Stimulated activated naive CD4-positive, alpha-beta T cell treated with Interleukin-2 at 50 U/mL for 16 hours (primary cell): ENCODE measurements at places on chromosomes 12 and 14.

DNA sequence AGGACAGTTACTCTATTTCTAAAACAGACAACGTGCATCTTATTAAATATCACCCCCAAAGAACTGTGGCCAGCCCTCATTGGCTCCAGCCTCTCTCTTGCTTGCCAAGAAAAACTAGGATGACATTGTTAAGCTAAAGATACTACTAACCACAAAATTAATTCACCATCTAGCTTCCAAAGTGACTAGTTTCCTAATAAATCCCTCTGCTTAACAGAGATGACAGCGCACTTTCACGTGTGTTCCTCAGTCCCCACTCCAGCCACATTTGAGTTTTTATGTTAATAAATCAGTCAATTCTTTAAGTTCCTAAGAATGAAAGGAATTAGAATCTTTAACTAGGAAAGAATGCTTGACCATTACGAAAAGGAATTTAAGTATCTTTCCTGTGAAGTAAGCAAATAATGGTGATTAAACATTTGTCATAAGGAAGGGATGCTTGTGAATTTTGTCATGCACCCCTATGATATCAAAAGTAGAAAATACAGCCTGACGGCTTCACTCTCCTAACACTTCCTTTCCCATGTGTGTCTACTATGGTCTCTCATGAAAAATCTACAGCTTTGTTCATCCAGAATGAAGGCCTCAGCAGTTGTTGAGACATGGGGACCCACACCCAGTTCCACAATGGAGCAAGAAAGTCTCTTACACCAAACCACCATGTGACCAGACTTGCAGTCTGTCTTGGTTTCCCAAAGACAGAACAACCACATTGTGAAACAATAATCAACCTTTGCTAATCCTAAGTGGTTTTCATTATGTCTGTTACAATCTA, 8.1 kb downstream of the CORO1C start:
- no peak for DNase-seq

- no peak for DNase-seq
Measured at GRCh38 chr12:68106160-68106559, 53.4 kb downstream of the IFNG start.

DNA sequence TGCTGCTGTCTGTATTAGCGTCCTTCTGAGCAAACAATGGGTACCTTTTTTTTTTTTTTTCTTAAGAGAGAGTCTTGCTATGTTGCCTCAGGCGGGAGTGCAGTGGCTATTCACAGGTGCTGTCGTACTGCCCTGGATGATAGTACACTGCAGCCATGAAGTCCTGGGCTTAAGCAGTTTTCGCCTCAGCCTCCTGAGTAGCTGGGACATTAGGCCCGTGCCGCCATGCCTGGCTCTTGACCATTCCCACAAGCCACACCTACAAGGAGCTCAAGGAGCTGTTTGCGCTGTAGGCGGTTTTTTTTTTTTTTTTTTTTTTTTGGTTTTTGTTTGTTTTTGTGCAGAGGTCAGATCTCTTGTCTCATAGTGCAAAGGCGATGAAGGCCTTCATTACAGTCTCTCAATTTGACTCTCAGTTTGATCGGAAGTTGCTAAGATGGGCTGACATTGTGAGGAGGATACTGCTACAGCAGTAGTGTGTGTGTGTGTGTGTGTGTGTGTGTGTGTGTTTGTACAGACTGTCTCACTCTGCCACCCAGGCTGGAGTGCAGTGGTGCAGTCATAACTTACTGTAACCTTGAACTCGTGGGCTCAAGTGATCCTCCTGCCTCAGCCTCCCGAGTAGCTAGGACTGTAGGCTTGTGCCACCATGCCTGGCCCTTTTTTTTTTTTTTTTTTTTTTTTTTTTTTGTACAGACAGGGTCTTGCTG, 34.2 kb downstream of the TRAF3 start:
- no peak for DNase-seq

GRCh38 chr12:107356937-107357295, 263.6 kb upstream of the CRY1 start:
- DNase-seq: no peak

GRCh38 chr12:113220593-113221180, 577 bp upstream of the TPCN1 start:
- DNase-seq: no peak

DNA sequence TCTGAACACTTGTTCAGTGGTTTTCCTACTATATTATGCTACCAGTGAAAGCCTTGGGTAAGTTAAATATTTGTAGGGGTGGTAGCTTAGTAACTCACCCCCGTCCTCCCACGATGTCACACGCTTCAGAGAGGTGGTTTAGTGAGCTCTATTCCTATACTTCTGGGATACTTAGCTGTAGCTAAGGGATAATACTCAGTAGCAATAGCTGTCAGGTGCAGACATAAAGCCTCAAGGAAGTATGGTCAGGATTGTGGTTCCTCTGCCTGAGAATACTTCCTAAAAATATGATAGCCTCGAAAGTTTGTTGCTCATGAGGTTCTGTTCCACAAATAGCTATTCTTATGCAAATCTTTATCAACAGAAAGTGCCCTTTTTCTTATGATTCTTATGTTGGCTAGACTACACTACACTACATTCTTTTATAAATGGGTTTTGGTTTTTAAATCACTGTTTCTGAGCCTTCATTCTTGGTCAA, 11.9 kb downstream of the DLST start:
- DNase-seq: no peak

GRCh38 chr14:69715725-69716477, 51.0 kb upstream of the SRSF5 start:
- no peak for DNase-seq

DNA sequence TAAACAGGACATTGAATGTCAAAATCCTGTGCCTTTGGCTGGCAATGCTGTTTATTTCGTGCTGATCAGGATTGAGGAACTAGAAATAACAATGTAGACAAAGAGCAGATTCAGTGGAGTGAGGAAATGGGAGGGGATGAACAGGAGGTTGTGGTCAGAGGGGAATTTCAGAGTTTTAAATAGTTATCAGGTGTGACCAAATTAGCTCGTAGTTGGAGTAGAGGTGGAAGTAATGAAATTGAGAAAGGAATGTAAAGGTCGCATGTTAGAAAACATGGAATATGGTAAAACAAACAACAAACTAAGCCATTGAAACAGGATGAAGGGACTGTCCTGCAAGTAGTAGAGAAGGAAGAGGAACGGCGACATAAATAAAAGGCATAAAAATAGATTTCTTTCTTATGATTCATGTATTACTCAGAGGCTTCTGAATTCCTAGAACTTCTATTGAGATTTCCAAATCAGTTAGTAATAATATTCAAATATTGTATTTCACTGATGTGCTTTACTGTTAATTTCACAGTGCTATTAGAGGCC, 9.5 kb upstream of the SAV1 start:
- DNase-seq: no peak

DNA sequence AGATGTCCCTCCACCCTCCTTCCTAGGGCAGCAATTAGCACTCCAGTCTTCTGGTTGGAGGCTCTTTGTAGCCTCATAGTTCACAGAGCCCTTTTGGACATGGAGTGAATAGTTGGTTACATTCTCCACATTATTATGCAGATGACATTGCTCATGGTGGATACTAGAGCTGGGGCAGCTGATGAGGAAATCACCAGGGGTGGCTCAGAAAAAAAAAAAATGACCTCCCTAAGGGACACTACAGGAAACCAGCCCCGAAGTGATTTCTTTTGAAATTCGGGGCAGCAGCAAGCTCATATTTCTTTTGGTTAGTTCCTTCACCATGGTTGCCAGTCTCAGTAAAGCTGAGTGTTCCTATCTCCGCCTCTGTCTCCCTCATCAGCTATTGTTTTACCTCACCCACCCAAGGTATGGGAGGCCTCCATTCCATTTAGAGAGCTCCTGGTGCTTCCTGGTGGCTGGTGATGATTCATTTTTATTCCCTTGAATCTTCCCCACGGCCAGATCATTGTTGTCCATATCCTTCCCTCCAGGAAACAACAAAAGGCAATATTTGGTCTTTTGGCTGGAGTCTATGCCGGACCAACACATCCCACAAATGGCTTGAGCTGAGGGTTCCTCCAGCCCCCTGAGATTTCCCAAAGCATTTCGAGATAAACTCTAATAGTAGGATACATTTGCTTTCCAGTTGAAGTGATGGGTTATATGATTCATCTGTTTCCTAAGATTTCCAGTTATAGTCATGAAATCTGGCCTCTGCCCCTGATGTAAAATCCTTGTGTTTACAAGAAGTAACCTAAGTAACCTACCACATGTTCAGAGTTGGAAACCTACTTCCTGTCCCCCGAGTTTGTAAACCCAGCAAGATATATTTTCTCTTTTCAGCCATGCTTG, 56.2 kb upstream of the NID2 start:
- DNase-seq: no peak

GRCh38 chr14:25431211-25432076, 381.5 kb upstream of the STXBP6 start:
- DNase-seq: no peak

GRCh38 chr12:51191516-51192283, 18.8 kb upstream of the TFCP2 start:
- no peak for DNase-seq

- DNase-seq: no peak
Measured at GRCh38 chr12:91984556-91984955, 161.1 kb downstream of the BTG1 start.

- no peak for DNase-seq
Measured at GRCh38 chr14:35268946-35269345, 23.2 kb upstream of the PSMA6 start.

GRCh38 chr12:121391619-121392324, 8.1 kb upstream of the RNF34 start:
- DNase-seq: peak; percentile 28

DNA sequence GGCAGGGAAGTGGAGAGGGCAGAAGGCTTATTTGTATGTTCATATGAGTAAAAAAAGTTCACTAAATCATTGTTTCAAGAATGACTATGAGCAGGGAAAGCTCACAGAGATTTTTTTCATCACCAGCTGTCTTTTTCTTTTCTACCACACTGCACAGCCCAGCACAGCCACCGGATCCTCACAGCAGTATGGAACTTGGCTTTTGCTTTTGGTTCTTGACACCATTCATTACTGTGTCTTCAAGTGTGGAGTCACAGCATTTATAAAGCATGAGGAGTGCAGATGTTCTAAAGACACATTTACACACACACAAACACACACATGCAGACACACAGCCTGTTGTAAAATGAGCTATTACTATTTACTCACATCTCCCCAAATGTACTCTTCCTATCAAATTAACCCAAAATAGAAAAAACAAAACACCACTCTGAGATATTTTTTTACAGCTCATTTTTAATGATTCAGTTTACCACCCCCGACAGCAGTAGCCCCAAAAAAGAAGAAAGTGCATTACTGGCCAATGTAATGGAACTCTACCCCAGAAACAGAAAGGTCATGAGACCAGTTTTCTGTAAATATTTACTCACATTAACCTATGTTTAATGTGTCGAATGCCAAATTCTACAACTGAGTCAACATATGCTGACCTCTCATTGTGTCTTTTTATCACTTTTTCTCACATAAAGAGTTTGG, 60.5 kb downstream of the BTG1 start:
- no peak for DNase-seq

- DNase-seq: no peak
Measured at GRCh38 chr12:108145011-108145410, 15.9 kb downstream of the WSCD2 start.

- DNase-seq: peak; percentile 12
Measured at GRCh38 chr14:70714055-70714550, 72.4 kb downstream of the TTC9 start.

DNA sequence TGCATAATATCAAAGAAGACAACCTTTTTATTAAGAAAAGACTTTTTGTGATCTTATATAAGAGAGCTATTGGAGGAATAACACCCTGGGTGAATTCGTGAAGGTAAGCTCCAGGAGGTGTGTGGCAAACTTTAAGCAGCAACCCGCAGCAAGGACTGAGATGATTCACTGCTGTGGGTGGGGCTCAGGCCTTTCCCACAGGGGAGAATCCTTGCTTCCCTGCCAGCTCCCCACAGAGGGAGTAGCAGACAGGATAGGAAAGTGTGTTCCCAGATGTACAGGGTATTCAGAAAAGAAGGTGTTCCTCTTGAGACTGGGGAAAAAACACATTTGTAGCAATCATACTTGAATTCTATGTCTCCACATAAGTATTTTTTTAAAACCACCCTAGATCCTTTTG, 9.2 kb downstream of the NDUFA12 start:
- no peak for DNase-seq

- no peak for DNase-seq
Measured at GRCh38 chr14:29993143-29993542, 65.5 kb upstream of the PRKD1 start.

DNA sequence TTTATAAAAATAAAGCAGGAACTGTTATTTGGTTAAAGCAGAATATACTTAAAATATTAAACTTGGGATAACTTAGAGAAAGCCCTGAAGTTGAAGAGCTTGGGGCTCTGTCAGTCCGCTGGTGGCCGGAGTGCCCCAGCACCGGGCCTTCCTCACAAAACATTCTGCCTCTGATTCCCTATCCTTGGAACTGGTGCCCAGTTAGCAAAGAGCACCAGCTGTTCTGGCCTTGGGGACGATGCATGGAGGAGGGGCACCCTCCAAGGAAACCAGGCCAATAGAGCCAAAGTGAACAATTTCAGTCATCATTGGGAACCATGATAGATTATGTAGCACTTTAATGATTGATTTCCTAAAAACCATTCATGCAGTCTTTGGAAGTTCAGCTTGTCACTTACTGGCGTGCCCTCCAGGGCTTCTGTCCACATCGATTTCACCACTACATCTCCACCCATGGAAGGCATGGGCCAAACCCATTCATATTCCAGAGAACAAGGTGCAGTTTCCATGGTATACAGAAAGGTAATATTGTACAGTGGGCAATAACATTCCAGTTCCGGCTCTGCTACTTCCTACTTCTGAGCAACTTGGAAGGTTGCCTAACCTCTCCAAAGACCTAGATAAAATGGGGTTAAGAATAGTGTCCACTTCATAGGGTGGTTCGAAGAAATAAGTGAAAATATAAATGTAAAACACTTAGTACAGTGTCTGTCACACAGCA, 145.9 kb downstream of the ETV6 start:
- no peak for DNase-seq
